ENCODE measurements at places on chromosomes 2 and 18.

DNA sequence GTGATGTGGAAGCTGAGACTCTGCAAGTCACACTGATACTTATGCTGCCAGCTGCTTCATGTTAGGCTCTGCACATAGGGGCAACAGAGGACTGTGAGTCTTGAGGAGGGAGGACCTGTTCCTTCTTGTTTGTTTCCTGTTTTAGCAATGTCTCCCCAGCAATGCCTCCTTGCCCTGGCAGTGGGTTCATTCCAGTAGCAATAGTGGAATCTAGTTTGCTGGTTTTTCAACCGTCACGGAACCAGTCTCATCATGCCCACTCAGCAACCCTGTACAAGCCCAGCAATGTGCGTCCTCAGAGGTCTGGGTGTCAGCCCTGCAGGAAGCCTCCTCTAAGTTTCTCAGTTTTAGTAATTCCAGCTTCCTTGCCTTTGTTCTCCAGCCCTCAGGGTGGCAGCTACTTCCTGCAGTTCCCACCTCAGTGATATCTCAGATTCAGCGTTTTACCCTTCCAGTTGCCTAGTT, 20.5 kb upstream of the ITGB6 start:
- peak; percentile 26 for DNase-seq

- peak; percentile 48 for DNase-seq
These were observed 62.5 kb downstream of the RELCH start for GRCh38 chr18:62249478-62250097.

DNA sequence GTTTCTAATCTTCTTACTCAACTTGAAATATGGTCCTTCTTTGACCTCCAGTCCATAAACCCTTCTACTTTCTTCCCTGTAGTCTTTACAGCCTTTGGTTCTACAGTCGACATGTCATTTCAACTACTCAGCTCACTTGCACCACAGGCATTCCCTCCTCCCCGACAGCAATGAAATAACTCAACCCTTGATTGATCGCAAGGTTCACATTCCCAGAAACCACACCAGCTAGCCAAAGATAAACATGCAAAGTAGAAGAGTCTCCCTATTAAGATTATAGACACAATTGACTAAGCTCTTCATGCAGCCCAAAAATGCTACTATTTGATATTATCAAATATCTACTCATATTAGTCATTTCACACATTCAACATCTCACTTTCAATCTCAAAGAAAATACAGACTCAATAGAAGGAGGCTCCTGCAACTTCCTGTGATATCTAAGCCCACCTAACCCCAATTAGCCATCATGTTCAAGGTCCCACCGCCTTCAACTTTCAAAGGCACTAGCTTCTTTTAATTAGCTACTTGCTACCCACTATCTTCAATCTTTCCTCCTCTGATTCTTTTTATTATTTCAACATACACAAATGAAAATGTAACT, 50.8 kb downstream of the RTTN start:
- no peak for DNase-seq

- DNase-seq, result no peak
These were observed 44.1 kb downstream of the NCK2 start for GRCh38 chr2:105788670-105789290.

- DNase-seq, result no peak
These were observed 13.8 kb upstream of the DSC3 start for GRCh38 chr18:31056296-31056695.

- DNase-seq, result no peak
These were observed 166.1 kb upstream of the ZNF521 start for GRCh38 chr18:25517881-25518715.

GRCh38 chr2:46983065-46983801, 67.6 kb upstream of the MCFD2 start:
- no peak for DNase-seq

DNA sequence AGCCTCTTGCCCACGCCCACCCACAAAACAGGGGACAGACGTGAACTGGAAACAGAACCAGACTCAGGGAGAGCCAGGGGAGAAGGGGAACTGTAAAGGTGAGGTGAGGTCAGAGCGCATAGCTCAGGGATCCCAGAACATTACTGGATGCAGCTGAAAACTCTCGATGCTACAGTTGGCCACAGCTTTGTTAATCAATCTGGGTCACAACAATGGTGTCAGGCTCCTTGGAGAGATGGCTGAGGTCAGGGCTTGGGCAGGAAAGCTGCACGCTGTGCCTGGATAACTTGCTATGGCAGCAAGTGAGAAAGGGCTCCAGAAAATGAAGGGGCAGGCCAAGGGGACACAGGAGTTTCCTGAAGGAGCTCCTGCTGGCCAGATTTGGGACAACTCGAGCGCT, 263.3 kb downstream of the TFCP2L1 start:
- DNase-seq, result no peak

- no peak for DNase-seq
These were observed 12.7 kb downstream of the ANKRD44 start for GRCh38 chr2:197297772-197298318.

DNA sequence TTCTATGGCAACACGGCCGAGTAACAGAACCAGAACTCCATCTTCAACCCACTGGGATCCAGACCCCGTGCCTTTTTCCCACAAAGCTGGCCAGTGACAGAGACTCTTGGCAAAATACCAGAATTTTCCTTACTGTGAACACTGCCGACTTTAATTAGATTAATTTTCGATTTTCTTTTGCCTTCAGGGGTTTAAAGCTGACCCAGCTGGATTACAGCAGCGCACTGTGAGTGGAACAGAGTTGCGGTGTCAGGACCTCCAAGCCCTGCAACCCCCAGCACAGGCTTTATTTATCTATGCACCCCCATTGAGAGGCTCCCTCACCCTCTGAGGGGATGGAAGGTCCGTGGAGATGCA, 36.4 kb downstream of the CTIF start:
- DNase-seq, result no peak

GRCh38 chr2:18149660-18150246, 271.3 kb downstream of the KCNS3 start:
- DNase-seq, result peak; percentile 16

GRCh38 chr18:13374468-13375301, 156.1 kb downstream of the LDLRAD4 start:
- DNase-seq, result no peak

DNA sequence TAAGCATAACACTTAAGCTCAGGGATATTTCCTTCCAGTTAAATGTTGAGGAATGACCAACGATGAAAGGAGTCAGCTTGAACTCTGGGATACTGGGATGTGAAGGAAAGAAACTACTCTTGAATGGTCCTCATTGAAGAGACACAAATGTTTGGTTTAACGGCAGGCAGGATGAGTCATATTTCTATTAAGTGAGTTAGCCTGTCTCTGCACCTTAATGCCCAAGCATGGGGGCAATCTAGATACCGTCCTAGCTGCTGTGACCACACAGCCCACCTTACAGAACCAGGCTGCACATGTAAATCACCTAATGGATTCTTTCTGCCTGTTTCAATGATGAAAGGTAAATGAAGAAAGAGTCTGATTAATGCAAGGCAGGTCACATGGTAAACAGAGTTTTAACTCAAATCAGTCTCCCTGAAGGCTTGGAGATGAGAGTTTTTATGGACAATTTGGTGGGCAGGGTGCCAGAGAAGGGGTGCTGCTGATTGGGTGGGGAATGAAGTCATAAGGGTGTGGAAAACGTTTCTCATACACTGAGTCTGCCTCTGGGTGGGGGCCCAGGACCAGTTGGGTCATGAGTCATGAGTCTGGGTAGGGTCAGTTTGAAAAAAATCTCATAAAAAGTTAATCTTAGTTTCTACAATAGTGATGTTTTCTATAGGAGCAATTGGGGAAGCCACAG, 144.6 kb upstream of the MMADHC start:
- DNase-seq, result no peak

GRCh38 chr2:53630026-53630606, 137.5 kb upstream of the CHAC2 start:
- no peak for DNase-seq

DNA sequence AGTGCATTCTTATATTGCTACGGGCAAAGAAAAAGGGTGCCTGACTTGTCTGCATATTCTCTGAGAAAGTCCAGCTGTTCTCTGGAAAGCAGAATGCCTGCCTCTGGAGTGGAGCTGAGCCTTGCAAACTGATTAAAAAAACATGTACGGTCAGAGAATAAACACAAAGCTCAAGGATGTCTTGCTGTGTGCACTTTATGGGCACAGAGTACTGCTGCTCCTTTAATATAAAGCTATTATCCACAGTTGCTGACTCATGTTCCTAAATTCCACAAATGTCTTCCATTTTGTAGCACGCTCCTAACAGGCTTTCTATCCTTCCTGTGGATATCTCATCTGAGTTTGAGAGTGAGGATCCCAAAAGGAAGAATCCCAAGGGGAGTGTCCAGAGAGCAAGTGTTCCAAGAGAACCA, 229.0 kb downstream of the MREG start:
- no peak for DNase-seq

- no peak for DNase-seq
These were observed 11.1 kb upstream of the GORASP2 start for GRCh38 chr2:170917957-170918356.

- no peak for DNase-seq
These were observed 93.8 kb downstream of the FIGN start for GRCh38 chr2:163641986-163642385.

- no peak for DNase-seq
These were observed 286.5 kb downstream of the LPIN1 start for GRCh38 chr2:12032975-12033374.

GRCh38 chr2:170815746-170816503, 762 bp upstream of the GAD1 start:
- peak; percentile 63 for DNase-seq

DNA sequence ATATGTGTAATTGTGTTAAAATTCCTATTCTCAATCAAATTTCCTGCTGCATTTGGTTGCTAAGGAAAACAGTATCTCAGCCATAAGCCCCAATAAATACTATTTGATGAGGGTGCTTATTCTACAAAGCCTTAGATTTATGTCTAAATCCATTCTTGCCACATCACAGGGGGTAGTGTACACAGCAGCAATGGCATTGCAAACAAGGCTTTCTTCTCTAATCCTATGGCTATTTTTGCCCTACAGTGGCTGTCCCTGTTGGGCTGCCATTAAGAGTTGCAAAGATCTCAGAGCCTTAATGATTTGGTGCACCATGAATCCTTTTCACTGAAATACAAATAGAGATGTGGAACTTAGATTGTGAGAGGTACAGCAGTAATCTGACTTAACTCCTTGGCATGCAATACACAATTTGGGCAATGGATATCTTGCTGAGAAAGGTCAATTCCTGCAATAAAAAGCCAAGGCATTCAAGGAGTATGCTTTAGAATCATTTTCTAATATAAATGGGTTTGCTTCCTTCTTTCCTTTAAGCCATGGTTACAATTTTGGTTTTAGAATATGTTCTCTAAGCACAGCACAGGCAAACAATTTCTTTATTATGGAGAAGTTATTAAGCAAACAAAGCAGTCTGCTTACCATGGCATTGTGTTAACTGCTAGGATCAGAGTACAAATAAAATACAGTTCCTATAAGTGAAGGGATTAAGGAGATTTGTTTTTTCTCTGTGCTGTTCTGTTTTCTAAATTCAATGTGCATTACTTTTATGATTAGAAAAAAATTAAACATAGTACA, 69.8 kb upstream of the CD302 start:
- DNase-seq, result no peak

DNA sequence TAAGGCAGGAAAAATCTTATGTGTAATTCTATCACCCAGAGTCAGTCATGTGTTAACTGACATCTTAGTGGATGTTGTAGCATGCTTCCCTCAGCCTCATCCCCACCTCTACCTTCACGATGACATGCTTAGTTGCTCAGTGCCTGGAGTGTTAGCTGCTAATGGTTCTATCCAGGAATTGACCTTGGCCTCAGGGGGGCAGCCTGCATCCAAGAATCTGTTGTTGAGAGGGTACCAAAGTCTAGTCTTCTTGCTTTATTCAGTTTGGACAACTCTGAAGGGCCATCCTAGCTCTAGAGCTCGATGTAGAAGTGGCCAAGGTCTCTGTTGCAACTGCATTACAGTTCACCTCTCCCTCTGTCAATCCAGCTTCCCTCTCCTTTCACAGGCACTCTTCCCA, 61.2 kb downstream of the ACYP2 start:
- peak; percentile 15 for DNase-seq

DNA sequence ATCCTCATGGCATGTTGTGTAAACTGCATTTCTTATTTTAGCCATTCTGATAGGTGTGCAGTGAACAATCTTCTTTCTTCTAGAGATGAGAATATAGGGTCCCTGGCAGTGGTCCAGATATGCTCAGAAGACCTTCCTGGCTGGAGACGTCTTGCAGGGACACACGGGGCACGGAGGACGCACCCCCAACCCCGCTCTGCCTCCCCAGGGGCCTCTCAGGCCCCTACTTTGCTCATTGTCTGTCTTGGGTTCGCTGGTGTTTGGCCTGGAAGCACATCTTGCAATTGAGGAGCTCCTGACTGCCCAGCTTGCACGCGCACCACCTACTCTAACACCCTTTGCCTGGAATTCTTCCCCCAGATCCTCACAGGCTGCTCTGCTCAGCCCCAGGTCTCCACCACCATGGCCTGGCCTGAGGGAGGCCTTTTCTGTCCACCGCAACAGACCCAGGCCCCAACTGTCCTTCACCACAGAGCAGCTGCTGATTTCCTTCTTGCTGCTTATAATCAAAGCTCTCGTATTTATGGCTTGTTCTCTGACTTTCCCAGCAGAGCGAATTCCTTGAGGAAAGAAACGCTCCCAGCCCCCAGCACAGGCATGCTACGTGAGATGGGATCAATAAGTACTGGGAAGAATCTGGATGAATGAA, 295.9 kb upstream of the HDAC4 start:
- DNase-seq, result no peak

DNA sequence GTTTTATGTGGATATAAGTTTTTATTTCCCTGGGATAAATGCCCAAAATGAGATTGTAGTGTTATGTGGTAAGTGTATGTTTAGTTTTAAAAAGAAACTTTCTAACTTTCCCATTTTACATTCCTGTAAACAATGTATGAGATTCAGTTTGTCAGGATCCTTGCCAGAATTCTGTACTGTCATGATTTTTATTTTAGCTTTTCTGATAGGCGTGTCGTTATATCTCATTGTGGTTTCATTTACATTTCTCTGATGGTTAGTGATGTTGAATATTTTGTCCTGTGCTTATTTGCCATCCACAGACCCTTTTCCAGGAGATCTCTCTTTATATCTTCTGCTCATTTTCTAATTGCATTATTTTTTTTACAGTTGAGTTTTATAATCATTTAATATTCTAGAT, 245.6 kb upstream of the CDH2 start:
- DNase-seq, result no peak

GRCh38 chr2:239345251-239345650, 55.6 kb downstream of the HDAC4 start:
- DNase-seq, result no peak

GRCh38 chr2:203960811-203961210, 24.2 kb downstream of the ICOS start:
- no peak for DNase-seq

GRCh38 chr2:138829326-138829919, 49.2 kb upstream of the NXPH2 start:
- no peak for DNase-seq

- no peak for DNase-seq
These were observed 460.7 kb downstream of the BCL11A start for GRCh38 chr2:60092781-60093180.

DNA sequence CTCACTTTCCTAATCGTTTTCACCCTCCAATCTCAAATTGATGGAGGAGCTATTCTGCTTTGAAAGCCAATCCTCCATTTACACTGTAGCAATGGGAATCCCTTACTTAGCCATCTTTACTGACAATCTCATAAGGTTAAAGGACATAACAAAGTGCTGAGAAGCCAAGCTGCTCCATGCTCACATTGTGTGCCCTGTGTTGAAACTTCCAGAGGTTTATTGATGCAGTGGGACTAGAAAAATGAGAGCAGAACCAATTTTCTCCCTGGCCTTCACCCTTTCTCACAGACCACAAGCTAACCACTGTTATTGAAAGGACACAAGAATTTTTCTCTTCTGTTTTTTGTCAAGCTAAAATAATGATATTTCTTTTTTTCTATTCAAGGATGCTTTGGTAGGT, 63.8 kb downstream of the CSRNP3 start:
- DNase-seq, result no peak
